Retina (tissue), 1 donor: ENCODE measurements at places on chromosomes 5 and 9.

DNA sequence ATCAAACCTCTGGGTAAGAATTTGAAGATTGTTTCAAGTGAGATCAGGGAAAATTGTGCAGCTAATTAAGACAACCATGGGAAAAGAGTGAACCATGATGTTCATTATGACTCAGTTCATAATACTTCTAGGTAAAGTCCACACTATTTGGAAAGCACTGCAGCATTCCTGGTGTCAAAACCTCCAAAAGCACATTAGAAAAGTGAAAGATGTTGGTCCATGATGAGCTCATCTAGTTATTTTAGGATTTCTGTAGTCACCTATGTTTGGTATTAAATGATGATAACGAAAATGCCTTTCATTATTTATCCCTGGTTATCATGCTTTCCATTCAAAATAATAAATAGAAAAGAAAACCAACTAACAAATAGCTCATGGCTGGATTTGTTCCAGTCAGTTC is 49.1 kb downstream of the PTCD2 start:
- no peak for DNase-seq

DNA sequence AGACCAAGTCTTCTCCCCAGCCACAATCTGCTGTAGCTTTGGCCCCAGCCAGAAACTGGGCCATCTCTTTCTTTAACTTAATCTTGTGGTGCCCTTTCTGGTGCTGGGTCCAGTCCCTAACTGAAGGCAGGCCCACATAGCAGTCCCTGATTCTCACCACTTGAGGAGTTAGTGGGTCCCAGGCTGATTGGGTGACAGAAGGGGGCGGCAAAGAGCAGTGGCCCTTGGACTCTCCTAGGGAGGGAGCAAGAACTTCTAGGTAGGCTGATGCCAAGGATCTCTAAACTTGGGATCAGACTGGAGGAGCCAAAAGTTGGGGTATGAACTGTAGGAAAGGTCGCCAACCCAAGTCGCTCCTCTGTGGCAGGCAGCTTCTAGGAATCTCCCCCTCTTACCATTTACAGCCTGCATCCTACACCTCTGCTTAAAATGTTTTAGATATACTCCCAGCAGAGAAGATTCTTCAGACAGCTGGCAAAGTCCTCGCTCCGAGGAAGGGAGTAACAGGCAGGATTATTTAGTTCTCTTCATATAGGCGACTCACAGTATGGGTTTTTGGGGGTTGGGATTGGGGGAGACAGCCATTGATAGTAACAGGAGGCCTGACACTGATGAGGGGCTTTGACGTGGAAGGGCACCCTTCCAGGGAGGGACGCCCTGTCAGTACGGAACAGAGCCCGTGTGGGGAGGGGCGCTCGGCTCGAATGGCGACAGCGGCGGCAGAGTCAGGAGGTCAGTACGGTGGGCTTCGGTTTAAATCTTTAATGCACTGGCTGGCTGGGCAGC is 2.0 kb upstream of the CCL27 start:
- DNase-seq = peak; percentile 60

- no peak for DNase-seq
These were observed 6.1 kb upstream of the BARX1 start for GRCh38 chr9:93960971-93961841.

- DNase-seq = no peak
These were observed 15.3 kb downstream of the ABLIM3 start for GRCh38 chr5:149156435-149157083.

DNA sequence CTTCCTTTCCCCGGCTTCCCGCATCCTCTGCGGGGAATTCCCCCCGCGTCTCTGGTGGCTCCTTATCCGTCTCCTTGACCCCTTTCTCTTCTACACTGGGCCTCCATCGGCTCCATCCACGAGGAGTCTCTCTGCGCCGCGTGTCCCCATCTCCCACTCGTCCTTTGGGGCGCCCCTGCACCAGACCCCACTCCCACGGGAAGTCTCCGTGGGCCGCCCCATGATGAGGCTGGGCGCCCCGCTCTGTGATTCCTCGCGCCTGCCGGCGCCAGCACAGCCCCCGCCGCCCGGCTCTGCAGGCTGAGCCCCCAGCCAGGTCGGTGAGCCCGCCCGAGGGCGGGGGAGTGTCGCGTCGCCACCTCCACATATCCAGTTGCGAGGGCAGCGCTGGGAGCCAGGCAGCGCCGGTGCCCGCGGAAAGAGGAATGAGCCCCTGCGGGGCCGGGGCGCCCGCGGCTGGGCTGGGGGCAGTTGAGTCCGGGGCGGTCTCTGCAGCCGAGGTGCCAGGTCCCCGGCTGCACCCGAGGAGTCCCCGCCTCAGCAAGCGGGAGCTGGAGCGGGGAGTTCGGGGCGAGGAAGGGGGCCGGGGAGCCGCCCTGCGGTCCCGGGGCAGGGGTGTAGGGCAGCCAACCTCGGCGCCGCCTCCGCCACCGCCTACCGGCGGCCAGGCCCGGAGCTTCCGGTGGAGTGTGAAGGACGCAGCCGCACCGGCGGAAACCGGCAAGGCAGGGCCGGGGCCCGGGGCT is 2.1 kb upstream of the TRAF1 start:
- peak; percentile 82 for DNase-seq

DNA sequence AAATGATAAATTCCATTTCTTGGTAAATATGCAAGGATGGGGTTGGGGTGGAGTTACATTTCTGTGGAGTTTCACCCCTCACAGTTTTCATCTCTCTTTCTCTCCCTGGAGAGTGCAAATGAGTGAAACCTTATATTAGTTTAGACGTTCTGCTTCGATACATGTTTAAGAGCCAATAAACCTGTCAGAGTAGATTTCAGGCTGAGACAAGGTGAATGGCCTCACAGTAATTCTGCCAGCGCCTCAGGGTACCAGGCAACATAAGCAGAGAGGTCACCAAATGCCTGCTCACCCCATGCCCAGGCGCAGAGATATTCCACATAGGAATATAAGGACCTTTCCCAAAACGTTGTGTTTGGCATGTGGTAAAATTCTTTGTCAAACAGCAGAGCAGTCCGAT is 154.9 kb upstream of the VLDLR start:
- no peak for DNase-seq

GRCh38 chr9:130254747-130255630 is 10.6 kb upstream of the HMCN2 start:
- no peak for DNase-seq

DNA sequence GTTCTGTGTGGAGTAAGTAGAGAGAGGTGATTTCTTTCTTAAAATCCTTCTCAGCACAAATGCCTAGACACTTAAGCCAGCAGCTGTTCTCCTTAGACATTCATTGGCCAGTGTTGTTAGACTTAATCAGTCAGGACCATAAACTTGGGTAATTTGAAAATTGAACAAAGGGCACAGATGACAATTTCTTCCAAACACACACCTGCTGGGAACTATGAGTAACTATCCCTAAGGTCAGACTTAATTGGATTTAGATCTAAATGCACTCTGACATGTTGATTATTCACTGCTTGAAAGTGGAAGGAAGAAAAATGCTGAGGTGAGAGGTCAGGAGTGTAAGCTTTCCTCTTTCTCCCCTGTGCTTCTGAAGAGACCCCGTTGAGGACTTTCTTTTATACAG is 1083.7 kb upstream of the DMAC1 start:
- no peak for DNase-seq

DNA sequence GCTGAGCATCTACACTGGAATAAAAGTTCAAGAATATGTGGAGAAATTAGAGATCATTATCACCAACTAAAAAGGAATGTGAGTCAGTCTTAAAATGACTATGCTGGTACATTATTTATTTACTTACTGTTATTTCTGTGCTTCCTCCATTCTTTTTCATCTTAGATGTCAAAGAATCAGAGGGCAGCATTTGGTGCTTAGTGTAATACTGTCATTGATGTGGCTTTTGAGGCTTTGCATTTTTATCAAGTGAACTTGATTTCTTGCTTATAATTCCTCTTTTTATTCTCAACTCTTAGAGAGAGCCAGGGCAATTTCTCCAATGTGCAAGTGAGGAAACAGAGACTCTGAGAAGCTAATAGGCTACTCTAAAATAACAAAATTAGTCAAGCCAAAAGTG is 163.7 kb upstream of the TRPC7 start:
- no peak for DNase-seq

GRCh38 chr5:122435234-122435633 is 123.2 kb downstream of the SNCAIP start:
- DNase-seq = peak; percentile 38
